ENCODE measurements at places on chromosomes 7 and 10. TPM values are rescaled to one million over a fixed set of nuclear protein-coding genes. Genes with fewer than 3 reads are reported as not detected.

The CXCL12 gene
- total RNA-seq, result 16.6 TPM

The CACNB2 gene
- total RNA-seq, result 0.18 TPM

The GTPBP4 gene
- 39.7 TPM for total RNA-seq

The FMC1 gene
- 32.6 TPM for total RNA-seq

GRCh38 chr10:60032723-60033122 is 126.4 kb upstream of the CCDC6 start:
- H3K4me1 ChIP-seq, result peaks cover 24% of the 10 kb centered on the region
- no peaks in the 10 kb centered on the region for H3K27me3 ChIP-seq
- DNase-seq, result peak; percentile 67

DNA sequence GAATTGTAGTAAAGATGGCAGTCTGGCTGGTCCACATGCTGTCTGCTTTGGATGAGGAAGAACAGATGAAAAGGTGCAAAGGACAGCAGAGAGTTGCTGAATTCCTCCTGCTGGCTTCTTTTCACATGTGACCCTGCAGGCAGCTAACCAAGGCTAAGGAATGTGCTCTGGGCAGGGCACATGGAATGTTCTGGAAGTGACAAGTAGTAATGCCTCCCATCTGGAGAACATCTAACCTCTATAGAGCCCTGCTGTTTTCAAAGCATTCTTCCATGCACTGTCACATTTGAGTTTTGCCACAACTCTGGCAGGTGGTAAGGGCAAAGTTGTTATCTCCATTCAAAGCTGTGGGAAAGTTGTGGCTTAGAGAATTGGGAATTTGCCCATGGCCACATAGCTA is 208.8 kb downstream of the STK31 start:
- H3K27me3 ChIP-seq, result no peaks in the 10 kb centered on the region
- H3K36me3 ChIP-seq, result no peaks in the 10 kb centered on the region
- no peak for DNase-seq
- H3K4me1 ChIP-seq, result no peaks in the 10 kb centered on the region
- H3K27ac ChIP-seq, result no peak overlapping the region
- no peak overlapping the region for H3K4me3 ChIP-seq

DNA sequence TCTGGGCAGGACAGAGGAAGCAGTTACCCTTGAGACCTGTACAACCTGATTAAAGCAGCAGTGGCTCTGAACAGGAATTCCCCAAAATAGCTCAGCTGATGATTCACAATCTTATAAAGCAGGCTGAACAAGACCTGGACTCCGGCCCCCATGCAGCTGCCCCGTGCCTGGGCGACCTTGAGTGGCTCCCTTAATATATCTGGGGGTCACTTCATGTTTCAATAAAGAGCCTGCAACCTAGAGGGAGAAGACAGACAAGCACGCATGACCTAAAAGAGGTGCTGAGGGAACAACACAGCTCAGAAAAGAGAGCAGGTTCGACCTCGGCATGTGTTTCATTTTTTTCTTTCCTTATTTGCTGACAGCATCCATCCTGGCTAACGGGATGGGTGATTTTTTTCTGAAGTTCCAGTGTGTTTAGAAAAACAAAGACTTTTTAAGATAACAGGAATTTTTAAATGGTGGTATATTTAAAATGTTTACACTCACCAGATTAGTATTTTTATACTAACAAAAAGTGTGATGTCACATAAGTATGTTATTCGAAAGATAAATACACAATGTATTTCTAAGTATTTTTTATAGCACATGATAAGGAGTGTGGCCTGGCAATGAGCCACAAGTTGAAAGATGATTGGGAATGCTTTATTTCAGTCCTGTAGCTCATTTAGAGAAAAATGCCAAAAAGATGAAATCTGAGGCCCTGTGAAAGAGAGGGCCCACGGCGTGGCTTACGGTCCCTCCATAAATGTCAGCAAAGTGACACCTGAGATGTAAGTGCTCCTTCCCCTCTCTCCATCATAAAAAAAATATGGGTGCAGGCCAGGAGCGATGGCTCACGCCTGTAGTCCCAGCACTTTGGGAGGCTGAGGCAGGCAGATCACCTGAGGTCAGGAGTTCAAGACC is 161.3 kb downstream of the SLIT1 start:
- no peaks in the 10 kb centered on the region for H3K36me3 ChIP-seq
- H3K27me3 ChIP-seq, result no peaks in the 10 kb centered on the region

DNA sequence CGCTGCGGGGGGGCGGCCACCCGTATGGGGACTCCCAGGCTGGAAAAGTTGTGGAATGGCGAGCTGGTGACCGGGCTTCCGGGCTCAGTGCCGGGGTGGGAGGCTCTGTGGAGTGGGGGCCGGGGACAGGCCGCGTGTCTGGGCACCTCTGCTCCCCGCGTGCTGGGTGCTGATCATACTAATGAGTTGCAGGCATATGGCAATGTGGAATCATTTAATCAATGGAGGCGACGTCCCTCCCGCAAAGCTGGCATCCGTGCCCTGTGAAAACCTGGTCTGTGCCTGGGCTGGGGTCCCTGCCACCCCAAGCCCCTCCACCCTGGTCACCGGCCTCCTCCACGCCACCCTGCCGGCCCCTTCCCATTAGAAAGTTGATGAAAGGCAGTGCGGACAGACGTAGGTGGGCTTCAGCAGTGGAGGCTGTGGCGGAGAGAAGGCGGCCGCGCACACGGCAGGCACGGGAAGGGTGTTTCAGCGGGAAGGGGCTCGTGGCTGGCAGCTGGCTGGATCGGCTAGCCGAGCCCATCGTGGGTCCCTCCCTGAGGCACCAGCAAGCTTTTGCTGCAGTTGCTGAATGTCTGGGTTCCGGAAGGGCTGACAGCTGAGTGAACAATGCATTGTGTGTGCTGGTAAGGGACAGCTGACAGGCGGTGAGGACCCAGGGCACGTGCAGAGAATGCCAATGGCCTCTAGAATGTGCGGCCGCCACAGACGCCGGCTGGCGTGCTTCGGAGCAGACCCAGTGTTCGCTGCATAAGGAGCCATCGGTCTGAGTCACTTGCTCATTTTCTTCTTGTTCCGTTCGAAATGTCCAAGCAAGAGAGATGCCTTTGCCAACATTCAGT is 1.5 kb downstream of the ADGRA1 start:
- no peak overlapping the region for H3K27ac ChIP-seq
- peaks cover 48% of the 10 kb centered on the region for H3K27me3 ChIP-seq
- H3K4me1 ChIP-seq, result peaks cover 3% of the 10 kb centered on the region
- no peak overlapping the region for H3K4me3 ChIP-seq

- no peaks in the 10 kb centered on the region for H3K36me3 ChIP-seq
- no peaks in the 10 kb centered on the region for H3K4me1 ChIP-seq
- H3K4me3 ChIP-seq, result no peak overlapping the region
- peaks cover 34% of the 10 kb centered on the region for H3K27me3 ChIP-seq
- DNase-seq, result no peak
- no peak overlapping the region for H3K27ac ChIP-seq
These were observed 85.8 kb downstream of the HIF1AN start for GRCh38 chr10:100621360-100622205.

DNA sequence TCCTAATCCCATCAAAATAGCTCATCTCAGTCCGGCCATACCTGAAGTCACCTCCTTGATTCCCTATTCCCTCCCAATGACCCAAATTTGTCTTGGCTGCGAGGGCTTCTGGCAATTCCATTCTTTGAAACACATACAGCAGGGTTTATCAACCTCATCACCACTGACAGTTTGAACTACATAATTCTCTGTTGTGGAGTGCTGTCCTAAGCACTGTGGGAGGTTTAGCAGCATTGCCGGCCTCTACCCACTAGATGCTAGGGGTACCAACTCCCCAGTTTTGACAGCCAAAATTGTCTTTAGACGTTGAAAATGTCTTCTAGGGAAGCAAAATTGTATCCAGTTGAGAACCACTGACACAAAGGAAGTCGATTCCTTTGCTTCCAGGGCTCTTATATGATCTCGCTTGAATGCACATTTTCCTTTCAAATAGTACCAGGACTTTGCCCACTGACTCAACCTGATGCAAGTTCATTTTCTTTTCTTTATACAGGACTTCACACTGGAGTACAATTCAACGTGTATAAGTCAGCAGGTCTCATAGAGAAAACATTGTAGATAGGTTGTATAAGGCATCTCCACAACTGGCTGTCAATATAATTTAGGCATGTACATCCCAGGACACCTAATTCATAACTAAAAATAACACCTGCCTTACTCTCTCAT is 133.3 kb downstream of the STRA8 start:
- H3K27me3 ChIP-seq, result no peaks in the 10 kb centered on the region
- no peak overlapping the region for H3K27ac ChIP-seq
- H3K4me3 ChIP-seq, result no peak overlapping the region
- no peak for DNase-seq

- H3K27me3 ChIP-seq, result no peaks in the 10 kb centered on the region
- H3K4me1 ChIP-seq, result no peaks in the 10 kb centered on the region
- no peaks in the 10 kb centered on the region for H3K36me3 ChIP-seq
- no peak overlapping the region for H3K27ac ChIP-seq
- no peak overlapping the region for H3K4me3 ChIP-seq
- DNase-seq, result no peak
These were observed 156.8 kb downstream of the NRCAM start for GRCh38 chr7:108299251-108299973.

GRCh38 chr10:22986771-22987542 is 59.1 kb downstream of the ARMC3 start:
- H3K4me1 ChIP-seq, result peaks cover 4% of the 10 kb centered on the region
- H3K4me3 ChIP-seq, result no peak overlapping the region
- H3K27me3 ChIP-seq, result no peaks in the 10 kb centered on the region
- DNase-seq, result no peak

GRCh38 chr7:150356265-150356897 is 12.2 kb upstream of the REPIN1 start:
- no peaks in the 10 kb centered on the region for H3K27me3 ChIP-seq
- no peak overlapping the region for H3K4me3 ChIP-seq
- H3K27ac ChIP-seq, result no peak overlapping the region
- H3K36me3 ChIP-seq, result no peaks in the 10 kb centered on the region

DNA sequence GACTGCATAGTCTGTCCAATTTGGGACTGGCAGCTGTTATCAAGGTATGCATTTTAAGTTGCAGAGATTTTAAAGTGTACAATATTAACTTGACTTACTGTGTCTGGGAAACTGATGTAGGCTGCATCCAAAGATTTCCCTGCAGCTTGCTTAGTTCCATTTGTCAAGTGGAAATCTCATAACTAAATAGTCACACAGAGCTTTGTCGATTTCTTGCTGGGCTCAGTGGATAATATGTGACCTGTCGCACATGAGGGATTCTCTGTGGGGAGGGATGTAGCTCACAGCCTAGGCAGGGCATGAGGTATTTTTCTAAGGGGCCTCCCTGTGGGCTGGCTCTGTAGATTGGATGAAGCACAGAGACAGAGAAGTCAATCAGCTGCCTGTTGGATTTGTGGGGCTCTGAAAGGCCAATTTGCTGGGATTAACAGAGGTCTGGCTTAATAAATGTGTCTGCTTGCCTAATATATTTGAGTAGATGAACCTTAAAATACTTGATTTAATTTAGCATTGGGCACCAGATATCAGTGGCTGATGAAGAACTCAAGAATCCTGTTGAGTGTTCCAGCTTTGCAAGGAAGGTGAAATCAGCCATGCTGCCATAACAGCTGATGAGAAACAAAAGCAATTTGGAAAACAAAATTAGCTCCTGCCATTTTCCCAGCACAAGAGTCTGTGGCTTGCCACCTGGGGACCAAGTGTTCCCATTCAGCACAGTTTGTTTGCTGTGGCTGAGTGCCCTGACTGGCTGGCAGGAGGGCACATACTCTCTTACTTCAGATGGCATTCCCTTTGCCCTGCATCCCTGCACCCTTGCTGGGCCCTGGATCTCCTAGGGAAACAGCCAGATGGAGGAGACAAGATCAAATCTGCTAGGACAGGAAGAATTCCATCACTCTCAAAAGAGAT is 598.5 kb downstream of the SORCS3 start:
- no peak overlapping the region for H3K27ac ChIP-seq
- H3K36me3 ChIP-seq, result no peaks in the 10 kb centered on the region
- no peak overlapping the region for H3K4me3 ChIP-seq
- DNase-seq, result no peak
- H3K27me3 ChIP-seq, result no peaks in the 10 kb centered on the region

- H3K4me3 ChIP-seq, result no peak overlapping the region
- H3K27me3 ChIP-seq, result no peaks in the 10 kb centered on the region
- peaks cover 28% of the 10 kb centered on the region for H3K4me1 ChIP-seq
These were observed 174.8 kb downstream of the CELF2 start for GRCh38 chr10:11192304-11193000.

- peaks cover 11% of the 10 kb centered on the region for H3K4me1 ChIP-seq
- H3K4me3 ChIP-seq, result no peak overlapping the region
- DNase-seq, result no peak
- H3K36me3 ChIP-seq, result no peaks in the 10 kb centered on the region
- peak overlapping the region; percentile 28 for H3K27ac ChIP-seq
These were observed 5.2 kb upstream of the ACBD5 start for GRCh38 chr10:27245836-27246235.

- no peak overlapping the region for H3K4me3 ChIP-seq
- no peak for DNase-seq
- H3K27ac ChIP-seq, result no peak overlapping the region
- no peaks in the 10 kb centered on the region for H3K27me3 ChIP-seq
- no peaks in the 10 kb centered on the region for H3K4me1 ChIP-seq
- H3K36me3 ChIP-seq, result no peaks in the 10 kb centered on the region
These were observed 330.1 kb downstream of the EXOC4 start for GRCh38 chr7:133582766-133583523.

DNA sequence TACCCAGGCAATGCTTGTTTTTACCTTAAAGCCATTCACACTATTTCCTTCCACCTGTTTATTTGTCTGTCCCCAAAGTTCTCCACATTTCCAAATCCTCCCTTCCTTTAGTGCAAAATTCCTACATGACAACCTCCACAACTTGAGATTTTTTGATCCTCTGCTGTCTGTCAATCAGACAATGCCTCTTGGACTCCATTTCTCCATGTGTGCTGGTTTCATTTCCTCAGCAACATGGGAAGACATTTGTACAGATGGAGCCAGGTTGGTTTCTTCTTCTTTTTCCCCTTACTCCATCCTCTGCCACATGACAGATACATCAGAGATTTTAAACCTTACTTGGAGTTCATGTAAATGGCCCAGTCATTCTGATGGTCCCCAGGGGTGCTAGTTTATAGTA is 19.1 kb upstream of the GIMAP2 start:
- no peak for DNase-seq
- H3K27me3 ChIP-seq, result no peaks in the 10 kb centered on the region
- no peak overlapping the region for H3K27ac ChIP-seq
- H3K4me3 ChIP-seq, result no peak overlapping the region
- H3K36me3 ChIP-seq, result no peaks in the 10 kb centered on the region

- no peaks in the 10 kb centered on the region for H3K36me3 ChIP-seq
- H3K4me3 ChIP-seq, result no peak overlapping the region
- H3K4me1 ChIP-seq, result peaks cover 25% of the 10 kb centered on the region
- H3K27ac ChIP-seq, result peak overlapping the region; percentile 83
- H3K27me3 ChIP-seq, result no peaks in the 10 kb centered on the region
These were observed 11.3 kb upstream of the MRPS24 start for GRCh38 chr7:43880596-43880995.

All from gastrocnemius medialis (tissue), 4 donors.